ENCODE measurements at places on chromosomes 6 and 20.

- no peak for DNase-seq
Observed at GRCh38 chr6:2517401-2517800, 233.3 kb downstream of the MYLK4 start.

- no peak for DNase-seq
Observed at GRCh38 chr6:3072798-3073197, 4.5 kb downstream of the RIPK1 start.

- DNase-seq, result no peak
Observed at GRCh38 chr6:55545791-55546190, 33.2 kb downstream of the HMGCLL1 start.

GRCh38 chr20:326645-327185 lies 1.4 kb downstream of the SOX12 start:
- no peak for DNase-seq

DNA sequence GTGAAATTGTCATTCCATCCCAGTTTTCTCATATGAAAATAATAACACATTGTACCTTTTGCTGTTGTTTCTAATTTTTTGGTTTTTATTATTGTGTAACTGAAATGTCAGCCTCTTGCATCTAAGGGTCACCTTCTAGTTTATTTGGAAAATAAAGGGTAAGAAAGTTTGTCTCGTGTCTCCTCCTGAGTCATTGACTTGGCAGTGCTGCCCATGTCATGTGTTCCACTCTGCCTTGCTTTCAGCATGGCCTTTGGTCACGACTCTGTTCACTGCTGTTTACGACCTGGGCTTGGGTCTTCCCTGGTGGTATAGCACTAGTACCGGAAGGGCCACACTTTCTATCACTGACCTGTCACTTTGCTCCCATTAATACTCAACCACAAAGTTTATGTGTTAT lies 171.4 kb upstream of the RSPO3 start:
- no peak for DNase-seq

DNA sequence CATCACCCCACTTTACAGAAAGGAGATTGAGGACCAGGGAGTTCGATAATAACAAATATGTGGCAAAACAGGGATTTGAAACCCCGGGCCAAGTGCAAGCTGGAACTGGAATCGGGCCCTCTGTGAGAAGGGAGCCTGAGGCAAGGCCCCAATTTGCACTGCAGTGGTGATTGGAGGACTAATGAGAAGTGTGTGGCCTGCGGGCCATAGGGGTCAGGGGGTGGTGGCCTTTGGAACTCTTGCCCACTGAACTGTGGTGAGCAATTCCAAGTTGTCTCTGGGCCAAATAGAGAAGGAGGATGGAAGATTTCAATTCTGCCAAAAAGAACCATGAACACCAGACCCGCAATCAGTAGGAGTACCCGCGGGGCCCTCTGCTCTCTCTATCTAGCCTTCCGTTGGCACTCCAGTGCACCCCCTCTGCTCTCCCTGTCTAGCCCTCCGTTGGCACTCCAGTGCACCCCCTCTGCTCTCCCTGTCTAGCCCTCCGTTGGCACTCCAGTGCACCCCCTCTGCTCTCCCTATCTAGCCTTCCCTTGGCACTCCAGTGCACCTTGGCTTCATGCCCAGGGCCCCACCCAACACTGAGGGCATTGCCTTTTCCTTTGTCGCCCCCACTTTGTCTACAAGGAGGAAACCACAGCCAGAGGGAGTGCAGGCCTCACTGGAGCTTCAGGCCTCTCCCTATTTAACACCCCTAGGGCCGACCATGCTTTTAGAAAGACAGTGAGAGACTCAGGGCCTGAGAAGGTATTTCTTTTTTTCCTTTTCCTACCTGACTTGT lies 6.0 kb upstream of the PTPRA start:
- no peak for DNase-seq

DNA sequence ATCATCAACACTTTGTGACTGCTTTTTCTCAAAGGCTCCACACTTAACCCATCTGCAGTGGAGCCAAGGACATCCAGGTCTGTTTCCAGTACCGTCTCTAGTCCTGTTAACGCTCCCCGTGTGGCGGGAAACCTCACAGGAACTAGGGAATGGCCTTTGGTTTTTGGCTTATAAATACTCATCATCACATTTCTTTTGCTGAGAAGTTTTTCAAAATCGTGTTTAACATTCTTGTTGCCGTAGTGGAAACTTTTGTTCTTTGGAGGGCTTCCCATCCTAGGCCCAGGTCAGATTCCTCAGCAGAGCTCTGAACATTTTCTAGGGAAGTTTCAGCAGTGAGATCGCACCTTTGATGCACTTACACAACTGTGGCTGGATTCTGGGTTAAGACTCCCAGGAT lies 24.6 kb downstream of the DAAM2 start:
- DNase-seq, result no peak

DNA sequence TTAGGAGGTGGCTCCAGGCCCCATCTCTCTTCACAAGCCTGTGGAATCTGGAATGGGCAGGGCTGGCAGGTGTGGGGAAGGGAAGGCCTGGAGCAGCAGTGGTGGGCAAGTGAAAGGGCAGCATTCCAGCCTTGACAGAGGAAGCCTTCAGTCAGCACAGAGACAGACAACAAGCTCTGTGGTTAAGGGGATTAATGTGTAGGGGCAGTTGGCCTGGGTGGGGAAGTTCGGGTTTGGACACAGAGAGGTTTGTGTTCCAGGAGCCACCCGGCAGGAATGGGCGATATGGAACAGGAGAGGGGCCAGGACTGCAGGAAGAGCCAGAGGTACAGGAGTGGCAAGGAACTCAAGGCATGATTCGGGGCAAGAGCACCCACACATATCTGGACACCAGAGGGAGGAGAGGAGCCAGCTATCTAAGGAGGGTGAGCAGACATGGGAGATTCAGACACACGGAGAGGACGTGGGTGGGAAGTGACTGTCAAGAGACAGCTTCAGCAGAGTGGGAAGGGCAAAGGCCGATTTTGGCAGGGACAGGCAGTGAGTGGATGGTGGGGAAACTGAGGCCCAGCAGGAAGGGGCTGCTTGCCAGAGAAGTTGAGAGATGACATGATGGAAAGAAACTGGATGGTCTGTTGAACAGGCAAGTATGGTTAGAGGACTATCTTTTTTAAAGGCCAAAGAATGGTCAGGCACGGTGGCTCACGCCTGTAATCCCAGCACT lies 2.5 kb upstream of the SLC44A4 start:
- DNase-seq, result no peak

DNA sequence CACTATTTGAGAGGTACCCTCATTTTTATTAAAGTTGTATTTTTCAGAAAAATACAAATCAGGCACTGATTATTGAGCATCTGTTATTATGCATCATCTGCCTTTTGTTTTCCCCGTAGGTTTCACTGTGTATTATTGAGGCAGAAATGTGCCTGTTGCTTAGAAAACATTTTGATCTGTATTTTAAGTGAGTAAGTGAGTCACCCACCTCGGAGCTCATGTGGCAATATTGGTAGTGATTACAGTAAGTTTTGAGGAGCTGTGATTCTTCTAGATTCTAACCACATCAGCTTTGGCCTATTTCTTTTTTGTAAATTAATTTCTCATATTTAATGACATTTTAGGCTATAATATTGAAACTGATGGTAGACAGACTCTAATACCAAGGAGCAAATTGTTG lies 59.6 kb upstream of the LAMP5 start:
- no peak for DNase-seq

- DNase-seq, result no peak
Observed at GRCh38 chr6:21198032-21198640, 395.4 kb upstream of the SOX4 start.

DNA sequence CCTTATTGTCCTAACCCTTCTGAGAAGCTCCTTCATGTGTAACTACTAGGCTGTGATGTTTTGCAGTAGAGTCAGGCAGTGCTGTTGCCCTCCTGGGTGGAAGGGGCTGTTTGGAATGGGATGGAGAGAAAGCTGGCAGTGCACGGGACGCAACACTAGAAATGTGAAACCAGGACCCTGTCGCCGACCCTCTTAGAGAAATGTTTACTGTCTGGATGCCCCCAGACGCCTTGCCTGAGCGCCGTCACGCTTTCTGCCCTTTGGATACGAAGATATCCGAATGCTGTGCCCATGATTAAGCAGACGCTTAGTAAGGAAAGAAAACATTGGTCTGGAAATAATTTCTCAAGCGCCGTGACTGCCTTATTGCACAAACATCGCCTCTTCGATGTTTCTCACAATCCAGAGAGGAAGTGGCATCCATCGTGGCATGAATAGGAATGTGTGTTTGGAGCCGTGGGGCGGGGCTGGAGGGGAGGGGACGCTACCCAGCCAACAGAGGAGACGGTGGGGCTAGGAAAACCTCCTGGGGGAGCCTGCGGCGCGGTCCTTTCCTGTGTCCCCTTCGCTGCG lies 661 bp upstream of the PPP1R14C start:
- DNase-seq, result no peak

DNA sequence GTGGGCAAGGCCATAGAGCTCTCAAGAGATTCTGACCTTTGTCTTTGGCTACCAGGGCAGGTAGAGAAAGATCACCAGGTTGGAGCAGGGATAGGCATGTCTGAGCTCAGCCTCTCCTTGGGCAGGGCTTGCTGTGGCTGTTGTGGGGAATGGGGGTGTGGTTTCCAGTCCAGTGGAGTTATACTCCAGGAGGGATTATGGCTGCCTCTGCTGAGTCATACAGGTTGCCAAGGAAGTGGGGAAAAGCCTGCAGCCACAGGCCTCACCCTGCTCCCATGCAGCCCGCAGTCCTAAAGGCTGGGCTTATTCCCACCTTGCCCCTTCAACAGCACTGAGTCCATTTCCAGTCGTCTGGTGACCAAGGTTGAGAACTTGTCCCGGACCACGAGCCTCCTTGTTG lies 21.9 kb downstream of the MEP1A start:
- DNase-seq, result no peak

- no peak for DNase-seq
Observed at GRCh38 chr6:48990739-48991138, 472.3 kb downstream of the MMUT start.

DNA sequence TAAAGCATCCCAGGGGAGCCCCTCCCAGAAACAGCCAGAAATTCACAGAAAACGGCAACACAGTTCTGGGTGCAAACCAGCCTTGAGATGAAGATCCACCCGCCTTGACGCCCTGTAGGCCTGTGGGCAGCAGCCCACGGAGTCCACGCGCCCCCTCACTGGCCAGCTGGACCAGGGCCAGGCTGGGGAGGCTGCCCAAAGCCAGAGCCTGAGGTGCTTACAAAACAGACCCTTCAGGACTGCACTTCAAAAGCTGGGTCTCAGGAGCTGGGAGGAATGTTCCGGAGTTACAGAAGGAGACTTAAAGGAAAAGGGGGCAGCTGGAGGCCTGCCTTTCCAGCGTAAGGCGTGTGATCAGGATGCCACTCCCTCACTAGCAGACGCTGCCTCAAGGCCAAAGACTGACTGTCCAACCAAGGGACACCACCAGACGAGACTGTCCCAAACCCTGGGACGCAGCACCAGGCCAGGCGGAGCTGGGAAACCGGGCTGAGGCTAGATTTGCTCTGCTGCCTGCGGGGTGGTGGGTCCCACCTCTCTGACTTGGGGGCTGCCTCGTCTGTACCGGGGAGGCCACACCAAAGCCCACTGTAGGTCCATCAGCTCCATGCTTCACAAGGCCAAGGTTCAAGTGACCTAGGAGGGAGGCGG lies 48.1 kb downstream of the RRBP1 start:
- no peak for DNase-seq

- DNase-seq, result no peak
Observed at GRCh38 chr20:24506146-24506545, 36.7 kb downstream of the SYNDIG1 start.

- DNase-seq, result no peak
Observed at GRCh38 chr20:62653951-62654685, 11.8 kb downstream of the SLCO4A1 start.

DNA sequence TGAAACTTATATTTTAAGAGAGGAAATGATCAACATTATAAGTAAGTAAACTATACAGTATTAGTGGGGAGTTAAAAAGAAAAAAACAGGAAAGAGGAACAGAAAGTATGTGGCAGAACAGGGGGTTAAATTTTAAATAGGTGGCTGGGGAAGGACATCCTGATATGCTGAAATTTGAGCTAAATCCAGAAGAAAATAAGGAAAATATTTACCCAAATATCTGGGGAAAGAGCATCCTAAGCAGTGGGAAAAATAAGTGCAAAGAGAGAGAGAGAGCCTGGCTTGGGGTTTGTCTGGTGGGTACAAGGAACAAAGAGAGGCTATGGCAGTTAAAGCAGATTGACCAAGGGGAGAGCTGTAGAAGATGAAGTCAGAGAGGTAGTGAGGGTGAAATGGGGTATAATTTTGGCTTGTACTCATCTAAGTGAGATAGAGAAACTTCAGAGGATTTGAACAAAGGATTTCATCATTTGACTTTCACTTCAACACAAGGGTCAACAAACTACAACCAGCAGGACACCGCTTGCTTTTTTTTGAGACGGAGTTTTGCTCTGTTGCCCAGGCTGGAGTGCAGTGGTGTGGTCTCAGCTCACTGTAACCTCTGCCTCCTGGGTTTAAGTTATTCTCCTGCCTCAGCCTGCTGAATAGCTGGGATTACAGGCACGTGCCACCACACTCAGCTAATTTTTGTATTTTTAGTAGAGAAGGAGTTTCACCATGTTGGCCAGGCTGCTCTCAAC lies 328.4 kb upstream of the CNR1 start:
- no peak for DNase-seq

GRCh38 chr6:75206576-75207342 lies 906 bp upstream of the COL12A1 start:
- no peak for DNase-seq

DNA sequence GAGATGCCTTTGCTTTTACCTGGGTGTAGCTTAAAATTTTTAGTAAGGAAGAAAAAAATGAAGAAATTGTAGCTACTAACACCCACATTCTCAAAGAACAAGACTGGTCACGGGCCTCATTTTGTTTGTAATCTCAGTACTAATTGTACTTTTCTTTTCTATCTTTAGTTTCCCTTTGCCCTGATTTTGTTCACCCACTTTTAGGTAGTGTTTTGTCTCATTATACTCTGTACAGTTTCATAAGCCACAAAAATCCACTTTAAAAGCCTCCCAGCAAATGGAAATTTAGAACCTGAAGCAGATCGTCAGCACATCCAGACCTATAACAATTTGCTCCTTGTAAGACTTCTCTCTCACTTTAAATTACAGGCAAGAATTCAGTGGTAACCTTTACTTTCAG lies 43.3 kb downstream of the TP53INP2 start:
- no peak for DNase-seq

- DNase-seq, result no peak
Observed at GRCh38 chr6:27209659-27210269, 37.7 kb upstream of the PRSS16 start.

DNA sequence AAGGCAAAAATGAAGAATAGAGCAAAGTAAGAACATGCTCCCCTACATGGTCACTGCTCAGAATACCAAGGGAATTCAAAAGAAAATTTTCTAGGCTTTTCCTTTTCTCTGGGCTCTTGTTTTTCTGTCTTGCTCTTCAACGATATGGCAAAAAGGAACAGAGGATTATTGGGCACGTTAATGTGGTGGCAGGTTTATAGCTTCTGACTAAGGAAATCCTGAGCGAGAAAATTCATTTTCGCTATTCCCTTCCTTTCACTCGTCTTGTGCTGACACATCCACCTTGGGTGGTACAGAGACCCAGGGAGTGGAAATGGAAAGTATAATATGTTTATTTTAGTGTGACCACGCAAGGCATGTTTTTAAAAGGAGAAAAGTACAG lies 132.8 kb downstream of the TRIM27 start:
- DNase-seq, result no peak

All from CD4-positive, alpha-beta T cell treated with Interferon gamma for 1 hour (primary cell).